Smooth muscle cell of the pulmonary artery (primary cell): ENCODE measurements at places on chromosomes 2 and 18. TPM values are rescaled to one million over a fixed set of nuclear protein-coding genes. Genes with fewer than 3 reads are reported as not detected.

PLEKHM3 gene
- 13.5 and 18.1 TPM in 2 replicates for total RNA-seq

CCDC102B gene
- total RNA-seq, result 7.1 and 64.7 TPM in 2 replicates

INPP5D gene
- total RNA-seq, result 0.59 and 0.65 TPM in 2 replicates

IL37 gene
- not detected in 2 replicates for total RNA-seq

DPYSL5 gene
- not detected in 2 replicates for total RNA-seq

EMILIN2 gene
- total RNA-seq, result 3.4 and 7.6 TPM in 2 replicates

C1D gene
- 15.8 and 15.9 TPM in 2 replicates for total RNA-seq

ONECUT2 gene
- under 0.01 TPM in 1 of 2 replicates, not detected in the other for total RNA-seq

PFN4 gene
- 0.17 and 0.39 TPM in 2 replicates for total RNA-seq

IL36A gene
- not detected in 2 replicates for total RNA-seq

DNAH6 gene
- total RNA-seq, result 0.07 and 0.13 TPM in 2 replicates

NAT8 gene
- total RNA-seq, result not detected in 2 replicates

MALT1 gene
- 11.7 and 19.7 TPM in 2 replicates for total RNA-seq

MC4R gene
- total RNA-seq, result not detected in 2 replicates

CNDP2 gene
- total RNA-seq, result 55.8 and 68.5 TPM in 2 replicates

TP53I3 gene
- total RNA-seq, result 16.8 and 25.8 TPM in 2 replicates

PARD6G gene
- 1.4 and 1.7 TPM in 2 replicates for total RNA-seq
